DMS 273 treated with DMSO at 0.1 percent for 48 hours (cell line): ENCODE measurements at places on chromosomes 4 and X.

- no peak for DNase-seq
These were observed 54.3 kb downstream of the DCTD start for GRCh38 chr4:182862921-182863320.

- no peak for DNase-seq
These were observed 143.1 kb downstream of the TBCK start for GRCh38 chr4:106172861-106173260.

DNA sequence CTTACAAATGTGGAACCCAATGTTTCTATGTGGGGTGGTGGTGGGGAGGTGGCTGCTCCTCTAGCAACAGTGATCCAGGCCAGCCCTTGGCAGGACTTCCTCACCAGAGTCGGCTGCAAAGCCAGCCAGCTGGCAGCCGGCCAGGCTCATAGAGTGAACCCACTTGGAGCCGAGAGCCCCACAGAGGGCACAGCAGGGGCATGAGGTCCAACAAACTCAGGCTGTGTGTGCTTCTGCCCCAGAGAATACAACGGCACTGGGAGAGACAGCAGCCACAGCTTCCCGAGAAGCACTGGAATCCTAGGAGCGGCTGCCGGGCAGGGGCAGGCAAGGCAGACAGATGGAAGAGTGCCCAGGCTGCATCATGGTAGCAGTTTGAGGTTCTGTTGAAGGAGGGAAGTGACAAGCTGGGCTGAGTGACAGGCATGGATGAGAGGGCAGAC lies 23.5 kb upstream of the SOWAHD start:
- DNase-seq = peak; percentile 28

DNA sequence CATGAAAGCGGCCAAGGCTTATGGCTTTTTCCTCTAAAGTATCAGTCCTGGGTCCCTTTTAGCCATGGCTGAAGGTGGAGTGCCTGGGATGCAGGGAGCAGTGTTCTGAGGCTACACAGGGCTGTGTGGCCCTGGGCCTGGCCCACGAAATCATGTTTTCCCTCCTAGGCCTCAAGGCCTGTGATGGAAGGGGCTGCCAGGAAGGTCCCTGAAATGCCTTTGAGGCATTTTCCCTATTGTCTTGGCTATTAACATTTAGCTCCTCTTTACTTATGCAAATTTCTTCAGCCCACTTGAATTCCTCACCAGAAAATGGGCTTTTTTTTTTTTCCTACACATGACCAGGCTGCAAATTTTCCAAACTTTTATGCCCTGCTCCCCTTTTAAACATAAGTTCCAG lies 657.0 kb downstream of the DACH2 start:
- no peak for DNase-seq

DNA sequence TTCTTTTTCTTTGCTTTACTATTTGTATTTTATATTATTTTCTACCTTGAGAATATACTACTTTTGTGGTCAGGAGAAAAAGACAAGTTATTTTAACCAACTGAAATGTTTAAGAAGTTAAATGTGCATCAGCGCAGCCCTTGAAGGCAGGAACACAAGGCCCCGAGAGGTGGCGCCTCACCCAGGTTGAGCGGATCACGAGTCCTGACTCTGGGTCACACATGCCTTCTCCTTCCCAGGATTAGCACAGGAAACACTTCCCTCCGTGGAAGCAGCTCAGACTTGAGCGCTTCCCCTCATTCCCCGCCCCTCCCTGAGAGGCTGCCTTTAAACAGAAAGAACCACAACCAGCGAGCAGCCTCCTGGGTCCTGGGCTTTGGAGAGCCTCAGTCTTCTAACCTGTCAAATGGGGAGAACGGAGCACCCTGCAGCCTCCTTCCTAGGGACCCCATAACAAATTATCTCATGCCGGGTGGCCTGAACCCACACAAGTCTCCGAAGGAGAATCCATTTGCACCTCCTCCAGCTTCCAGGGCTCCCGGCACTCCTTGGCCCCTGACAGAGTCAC lies 217.6 kb downstream of the AFAP1 start:
- no peak for DNase-seq

GRCh38 chr4:44869222-44869882 lies 143.0 kb upstream of the GNPDA2 start:
- DNase-seq = no peak

- DNase-seq = no peak
These were observed 626.5 kb upstream of the CPEB2 start for GRCh38 chr4:14375816-14376215.

- no peak for DNase-seq
These were observed 648.7 kb upstream of the DIPK2B start for GRCh38 chrX:45849261-45849862.

GRCh38 chr4:159175989-159176375 lies 73.1 kb downstream of the RAPGEF2 start:
- no peak for DNase-seq

DNA sequence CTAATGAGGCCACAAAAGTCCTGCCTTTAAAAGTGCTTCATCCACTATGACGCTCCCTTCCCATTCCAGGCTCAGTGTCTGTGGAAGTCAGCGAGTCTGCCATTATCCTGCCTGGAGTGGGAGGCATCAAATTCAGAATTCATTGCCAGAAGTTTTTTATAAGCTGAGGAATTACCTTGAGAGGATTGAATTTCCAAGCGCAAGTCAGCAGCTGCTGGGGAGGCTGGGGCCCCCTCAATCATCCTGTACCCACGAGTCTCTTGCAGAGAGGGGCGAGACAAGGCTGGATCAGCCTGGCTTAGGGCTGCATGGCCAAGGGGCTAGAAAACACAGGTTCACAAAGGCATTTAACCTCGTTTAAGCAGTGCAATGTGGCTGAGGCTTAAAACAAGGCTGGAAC lies 170.5 kb upstream of the NOCT start:
- DNase-seq = no peak

DNA sequence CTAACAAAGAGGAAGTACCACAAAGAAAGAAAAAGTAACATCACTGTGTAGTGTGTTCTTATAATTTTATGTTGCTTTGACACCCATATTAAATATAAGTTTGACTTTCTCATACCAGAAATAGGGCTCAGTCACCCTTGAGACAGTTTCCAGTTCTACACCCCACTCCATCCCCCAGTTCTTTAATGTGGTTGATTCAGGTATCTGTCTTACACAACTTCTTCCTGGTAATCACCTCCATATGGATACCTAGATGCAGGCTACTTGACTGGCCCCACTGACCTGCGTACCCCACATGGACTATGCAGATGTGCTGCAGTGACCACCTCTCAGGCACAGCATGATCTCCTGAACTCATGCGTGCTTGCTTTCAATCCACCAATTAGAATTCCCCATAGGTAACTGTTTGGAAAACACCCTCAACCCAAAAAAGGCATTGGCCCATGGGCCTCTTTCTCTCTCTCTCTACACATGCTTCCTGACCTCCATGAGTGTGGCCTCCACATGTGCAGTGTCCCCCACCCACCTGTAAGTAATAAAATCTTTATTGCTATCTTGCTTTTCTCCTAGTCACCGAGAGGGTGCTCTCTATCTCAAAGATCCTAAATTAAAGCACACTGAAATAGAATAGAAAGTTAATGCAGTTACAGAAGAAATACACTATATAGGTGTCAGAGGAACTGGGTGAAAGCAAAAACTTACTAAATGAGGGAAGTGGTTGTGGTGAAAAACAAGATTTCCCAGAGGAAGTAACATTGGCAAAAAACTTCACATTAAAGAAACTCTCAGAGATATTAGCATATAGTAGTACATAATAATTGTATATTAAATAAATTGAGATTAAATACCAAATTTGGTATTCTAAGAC lies 98.4 kb downstream of the ZAR1 start:
- DNase-seq = no peak

- DNase-seq = no peak
These were observed 960.3 kb downstream of the C4orf33 start for GRCh38 chr4:130056286-130056685.

GRCh38 chr4:127747883-127748282 lies 17.7 kb downstream of the SLC25A31 start:
- no peak for DNase-seq

GRCh38 chr4:73948291-73948690 lies 33.5 kb downstream of the PF4 start:
- DNase-seq = no peak

DNA sequence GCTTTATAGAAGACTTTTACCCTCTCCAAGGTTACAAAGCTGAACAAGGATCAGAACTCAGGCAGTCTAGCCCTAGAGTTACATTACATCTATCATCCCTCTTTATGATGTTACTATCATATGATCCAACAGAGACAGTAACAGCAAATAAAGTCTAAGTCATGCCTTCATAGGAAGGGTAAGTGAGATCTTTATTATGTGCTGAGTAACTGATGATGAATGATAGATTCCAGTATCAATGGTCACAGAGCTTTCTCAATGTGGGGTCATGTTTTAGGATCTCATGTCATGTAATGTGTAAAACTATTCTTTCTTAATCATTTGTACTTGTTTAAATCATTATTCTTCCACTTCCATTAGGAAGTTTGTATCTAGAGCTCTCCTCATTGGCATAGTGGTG lies 22.8 kb downstream of the ELOVL6 start:
- no peak for DNase-seq

DNA sequence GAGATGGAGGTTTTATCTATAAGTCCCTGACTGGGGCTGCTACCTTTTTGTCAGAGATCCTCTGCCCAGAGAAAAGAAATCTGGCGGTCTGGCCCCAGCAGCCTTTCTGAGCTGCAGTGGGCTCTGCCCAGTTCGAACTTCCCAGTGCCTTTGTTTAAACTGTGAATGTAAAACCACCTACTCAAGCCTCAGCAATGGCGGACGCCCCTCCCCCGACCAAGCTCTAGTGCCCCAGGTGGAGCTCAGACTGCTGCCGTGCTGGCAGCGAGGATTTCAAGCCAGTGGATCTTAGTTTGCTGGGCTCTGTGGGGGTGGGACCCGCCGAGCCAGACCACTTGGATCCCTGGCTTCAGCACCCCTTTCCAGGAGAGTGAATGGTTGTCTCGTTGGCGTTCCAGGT lies 121.8 kb downstream of the TSPAN5 start:
- DNase-seq = no peak

DNA sequence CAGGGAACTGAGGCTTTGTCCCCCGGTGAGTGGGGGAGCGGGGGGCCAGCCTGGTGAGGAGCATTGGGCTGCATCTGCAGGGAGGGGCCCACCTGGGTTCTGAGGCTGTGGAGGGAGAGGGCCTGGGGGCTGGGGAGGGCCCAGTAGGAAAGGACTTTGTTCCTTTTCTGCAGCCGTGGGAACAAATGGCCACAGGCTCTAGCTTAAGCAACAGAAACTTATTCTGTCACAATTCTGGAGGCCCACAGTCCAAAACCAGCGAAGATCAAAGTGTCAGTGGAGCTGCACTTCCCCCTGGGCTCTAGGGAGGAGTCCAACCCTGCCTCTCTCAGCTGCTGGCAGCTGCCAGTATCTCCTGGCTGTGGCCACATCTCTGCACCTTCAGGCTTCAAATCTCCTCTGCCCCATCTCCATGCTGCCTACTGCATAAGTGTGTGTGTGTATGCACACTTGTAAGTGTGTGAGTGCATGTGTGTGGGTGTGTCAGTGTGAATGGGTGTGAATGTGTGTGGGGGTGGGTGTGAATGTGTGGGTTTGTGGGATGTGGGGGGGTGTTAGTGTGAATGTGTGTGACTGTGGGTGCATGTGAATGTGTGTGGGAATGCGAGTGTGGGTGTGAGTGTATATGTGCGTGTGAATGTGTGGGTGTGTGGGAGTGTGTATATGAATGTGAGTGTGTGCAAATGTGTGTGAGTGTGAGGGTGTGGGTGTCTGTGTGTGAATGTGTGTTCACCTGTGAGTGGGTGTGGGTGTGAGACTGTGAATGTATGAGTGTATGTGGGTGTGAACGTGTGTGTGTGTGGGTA lies 204.5 kb upstream of the PSAPL1 start:
- no peak for DNase-seq

GRCh38 chr4:147975325-147975724 lies 243.4 kb downstream of the ARHGAP10 start:
- DNase-seq = no peak
